ENCODE measurements at places on chromosomes 2 and 18.
A peak's percentile ranks its signal among the peaks of the same experiment; 100 is the strongest.

GRCh38 chr2:145623136-145623535, 1103.2 kb upstream of the ZEB2 start:
- no peak for DNase-seq

GRCh38 chr2:554444-554843, 122.8 kb downstream of the TMEM18 start:
- no peak for DNase-seq

- DNase-seq = no peak
Observed at GRCh38 chr2:206863196-206863595, 76.1 kb upstream of the CPO start.

GRCh38 chr2:225366731-225367130, 32.8 kb upstream of the NYAP2 start:
- no peak for DNase-seq

GRCh38 chr2:59790186-59791003, 763.1 kb downstream of the BCL11A start:
- DNase-seq = no peak

GRCh38 chr2:19552270-19552669, 193.8 kb upstream of the OSR1 start:
- DNase-seq = no peak

DNA sequence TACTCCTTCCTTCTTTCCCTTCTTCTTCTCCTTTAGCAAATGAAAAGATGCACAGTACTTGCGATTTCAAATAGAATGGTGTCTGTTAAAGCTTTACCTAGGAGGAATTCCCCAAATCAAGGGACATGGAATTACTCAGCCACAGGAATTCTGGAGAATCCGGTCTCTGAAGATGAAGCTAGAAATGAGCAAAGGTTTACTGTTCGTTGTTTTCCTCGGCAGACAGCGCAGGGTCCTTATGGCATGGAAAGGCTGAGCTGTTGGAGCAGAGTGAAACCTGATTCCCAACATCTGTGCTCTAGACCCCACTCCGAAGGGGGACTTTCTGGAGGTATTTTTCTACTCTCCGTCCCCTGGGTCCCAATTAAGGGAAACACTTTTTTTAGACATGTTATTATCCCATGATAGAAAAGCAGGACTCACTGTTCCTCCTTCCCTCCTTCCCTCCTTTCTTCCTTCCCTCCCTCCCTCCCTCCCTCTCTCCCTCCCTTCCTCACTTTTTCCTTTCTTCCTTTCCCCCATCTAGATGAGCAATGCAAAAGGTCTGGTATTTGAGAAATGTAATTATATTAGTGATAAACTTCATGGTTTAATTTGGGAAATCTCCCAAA, 47.1 kb downstream of the CDCA7 start:
- no peak for DNase-seq

DNA sequence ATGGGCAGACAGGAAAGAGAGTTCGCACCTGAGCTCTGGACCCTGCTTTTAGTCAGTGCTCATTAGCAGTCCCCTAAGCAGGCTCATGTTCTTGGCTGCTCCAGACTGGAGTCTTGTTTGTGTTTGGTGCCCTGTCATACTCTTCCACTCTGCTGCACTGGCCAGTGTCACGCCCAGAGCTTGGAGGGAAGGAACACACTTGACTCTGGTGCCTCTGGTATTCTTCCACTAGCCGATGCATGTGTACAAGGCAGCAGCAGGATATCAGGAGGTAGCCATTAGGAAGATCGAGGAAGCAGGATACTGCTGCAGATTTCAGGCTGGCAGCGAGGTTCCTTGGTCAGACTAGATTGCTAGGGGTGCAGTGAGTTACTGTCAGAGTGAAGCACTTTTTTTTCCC, 81.4 kb upstream of the B3GNT2 start:
- DNase-seq = no peak

DNA sequence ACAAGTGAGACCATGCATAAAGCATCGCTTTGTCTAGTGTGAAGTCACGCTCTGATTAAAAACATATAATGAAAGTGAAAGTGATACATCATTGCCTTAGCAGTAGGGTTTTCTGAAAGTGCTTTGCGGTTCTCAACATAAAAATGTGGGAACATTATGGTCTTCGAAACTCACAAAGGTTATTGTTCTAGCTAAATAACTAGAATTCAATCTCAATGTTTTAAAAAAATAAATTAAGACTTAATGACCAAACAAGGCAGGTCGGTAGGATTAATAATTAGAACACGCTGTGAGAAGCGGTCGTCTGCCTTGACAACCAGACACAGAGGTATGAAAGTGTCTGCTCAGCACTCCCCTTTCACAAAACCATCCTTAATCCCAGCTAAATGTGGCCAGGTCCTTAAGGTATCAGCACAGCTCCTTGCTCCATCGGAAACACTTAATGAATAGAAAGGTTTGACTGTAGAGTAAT, 42.2 kb downstream of the KLHL14 start:
- DNase-seq = no peak

DNA sequence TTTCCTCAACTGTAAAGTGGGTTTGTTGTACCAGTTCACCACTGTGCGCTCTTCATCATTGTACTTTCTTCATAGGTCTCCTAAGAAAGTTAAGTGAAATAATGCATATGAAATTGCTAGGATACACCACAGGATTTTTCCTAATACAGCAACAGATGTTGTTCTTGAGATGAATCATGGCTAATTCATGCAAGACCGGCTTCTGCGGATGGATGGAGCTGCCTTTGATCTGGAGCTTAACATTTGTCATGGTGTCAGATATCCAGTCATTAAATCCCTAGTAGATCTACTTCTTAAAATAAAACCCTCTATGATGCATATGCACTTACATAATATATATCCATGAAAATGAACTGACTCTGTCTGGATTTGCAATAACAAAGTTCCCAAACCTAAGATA, 114.1 kb downstream of the COL6A3 start:
- DNase-seq = no peak

- DNase-seq = no peak
Observed at GRCh38 chr2:143965493-143966164, 554.3 kb downstream of the ZEB2 start.

GRCh38 chr2:75324861-75325284, 125.6 kb upstream of the TACR1 start:
- DNase-seq = no peak

DNA sequence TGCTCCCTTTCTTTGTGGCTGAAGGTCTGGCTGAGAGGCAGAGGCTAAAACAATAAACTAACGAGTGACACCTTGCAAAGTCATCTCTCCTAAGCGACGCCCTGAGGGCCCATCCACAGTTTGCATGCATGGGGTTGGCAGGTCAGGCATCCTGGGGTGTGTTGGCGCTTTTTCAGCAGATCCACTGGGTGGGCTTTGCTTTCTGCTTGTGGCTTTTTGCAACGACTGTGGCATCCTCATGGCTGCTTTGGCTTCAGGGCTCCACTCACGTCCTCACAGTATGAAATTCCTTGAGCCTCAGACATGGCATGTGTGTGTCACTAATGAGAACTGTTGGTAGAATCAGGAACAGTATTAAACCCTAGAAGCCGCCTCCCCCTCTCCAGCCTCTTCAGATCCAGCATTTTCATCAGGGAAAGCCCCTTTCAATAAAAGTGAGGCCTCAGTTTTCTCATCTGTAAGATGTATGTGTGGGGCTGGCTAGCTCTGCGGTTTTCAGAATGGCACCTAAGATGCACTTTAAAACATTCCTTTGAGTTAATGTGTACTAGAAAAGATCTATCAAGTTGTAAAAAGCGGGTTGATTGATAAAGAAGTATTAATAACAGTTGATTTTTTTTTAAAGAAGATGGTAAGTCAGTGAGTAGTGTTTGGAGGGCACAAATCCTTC, 72.5 kb downstream of the SH3BP4 start:
- no peak for DNase-seq

- no peak for DNase-seq
Observed at GRCh38 chr2:78029392-78029995, 507.3 kb upstream of the LRRTM4 start.

DNA sequence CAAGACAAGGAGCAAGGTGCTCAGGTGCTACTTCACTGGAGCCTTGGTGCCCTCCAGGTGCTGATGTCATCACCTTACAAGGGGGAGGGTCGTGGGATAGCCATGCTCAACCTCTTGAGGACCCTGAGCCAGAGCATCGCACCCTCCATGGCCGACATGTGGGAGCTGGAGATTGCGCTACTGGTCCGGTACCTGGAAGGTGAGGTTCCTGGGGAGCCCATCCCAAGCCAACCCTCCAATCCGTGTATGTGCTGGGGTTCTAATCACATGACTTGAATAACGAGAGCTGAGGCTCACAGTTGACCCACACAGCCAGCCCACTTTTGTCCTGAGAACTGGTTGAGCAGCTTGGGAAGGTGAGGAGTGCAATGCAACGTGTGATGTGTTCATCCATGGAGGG, 25.9 kb downstream of the MROH2A start:
- peak; percentile 71 for DNase-seq
